Body of pancreas (tissue), 4 donors: ENCODE measurements at places on chromosomes 4 and X. TPM values are rescaled to one million over a fixed set of nuclear protein-coding genes. Genes with fewer than 3 reads are reported as not detected.

- no peak for DNase-seq
Observed at GRCh38 chr4:98745366-98745765, 87.0 kb upstream of the TSPAN5 start.

The TEX13C gene
- not detected for total RNA-seq

DNA sequence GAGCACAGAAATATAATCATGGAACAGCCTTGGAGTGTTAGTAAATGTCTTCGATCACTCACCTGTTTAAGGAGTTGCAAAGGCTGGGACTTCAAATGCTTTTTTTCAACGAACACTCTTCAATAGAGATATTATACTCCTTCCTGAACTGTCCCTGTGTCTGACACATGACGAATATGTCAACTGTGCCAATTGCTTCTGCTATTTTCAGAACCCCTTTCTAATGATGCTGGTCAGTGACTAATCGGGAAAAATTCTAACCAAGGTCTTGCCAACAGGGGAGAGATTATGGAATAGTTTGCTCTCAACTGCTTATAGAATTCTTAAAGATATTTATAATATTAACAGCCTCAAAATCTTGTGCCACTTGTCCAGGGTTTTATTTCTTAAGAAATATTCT lies 8.5 kb upstream of the KLHL34 start:
- DNase-seq, result no peak

The EXOC1L gene
- total RNA-seq, result not detected

The IDS gene
- 49.4 TPM for total RNA-seq

DNA sequence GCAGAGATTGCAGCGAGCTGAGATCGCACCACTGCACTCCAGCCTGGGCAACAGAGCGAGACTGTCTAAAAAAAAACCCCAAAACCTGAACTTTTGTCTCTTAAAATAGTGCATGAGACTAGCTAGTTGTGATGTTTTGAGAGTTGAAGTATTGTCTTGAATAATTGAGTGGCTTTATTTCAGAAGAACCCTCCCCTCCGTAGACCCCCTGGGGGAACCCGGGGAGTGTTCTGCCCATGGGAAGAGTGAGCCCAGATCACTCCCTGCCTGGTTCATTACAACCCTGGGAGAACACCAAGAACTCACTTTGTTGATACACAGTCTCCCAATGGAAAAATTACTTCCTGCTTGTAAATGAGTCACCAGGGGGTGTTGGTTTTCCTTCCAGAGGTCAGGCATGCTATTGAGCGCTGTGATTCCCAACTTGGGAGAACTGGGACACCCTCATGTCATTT lies 65.3 kb upstream of the SHISA3 start:
- no peak for DNase-seq

The RPGR gene
- total RNA-seq, result 14.8 TPM

DNA sequence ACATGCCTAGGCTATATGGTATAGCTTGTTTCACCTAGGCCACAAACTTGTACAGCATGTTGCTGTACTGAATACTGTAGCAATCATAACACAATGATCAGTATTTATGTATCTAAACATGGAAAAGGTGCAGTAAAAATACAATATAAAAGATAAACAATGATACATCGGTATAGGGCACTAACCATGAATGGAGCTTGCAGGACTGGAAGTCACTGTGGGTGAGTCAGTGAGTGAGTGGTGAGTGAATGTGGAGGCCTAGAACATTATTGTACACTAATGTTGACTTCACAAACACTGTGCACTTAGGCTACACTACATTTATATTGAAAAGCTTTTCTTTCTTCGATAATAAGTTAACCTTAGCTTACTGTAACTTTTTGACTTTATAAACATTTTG lies 45.6 kb upstream of the ANK2 start:
- no peak for DNase-seq

The GAB3 gene
- 3.4 TPM for total RNA-seq

DNA sequence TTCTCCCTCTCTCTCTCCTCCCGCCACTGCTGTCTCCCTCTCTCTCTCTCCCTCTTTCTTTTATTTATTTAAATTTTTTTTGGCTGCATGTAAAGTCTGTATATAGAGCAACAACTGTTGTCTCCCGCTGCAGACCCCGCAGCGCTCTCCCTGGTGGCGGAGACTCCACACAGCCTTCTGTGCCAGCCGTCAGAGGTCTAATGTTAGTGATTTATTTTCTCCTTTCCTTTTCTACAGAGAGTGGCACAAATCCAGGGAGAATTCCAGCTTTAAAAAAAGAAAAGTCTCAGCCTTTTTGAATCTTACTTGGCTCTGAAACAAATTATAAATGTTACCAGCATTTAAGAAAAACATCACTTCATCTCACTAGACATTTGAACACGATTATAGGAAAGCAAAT lies 106.2 kb downstream of the FAM9B start:
- DNase-seq, result no peak

GRCh38 chrX:150365051-150365989 lies 2.2 kb downstream of the MAMLD1 start:
- peak; percentile 71 for DNase-seq

- DNase-seq, result peak; percentile 5
Observed at GRCh38 chrX:19886883-19887531, 393 bp downstream of the SH3KBP1 start.

DNA sequence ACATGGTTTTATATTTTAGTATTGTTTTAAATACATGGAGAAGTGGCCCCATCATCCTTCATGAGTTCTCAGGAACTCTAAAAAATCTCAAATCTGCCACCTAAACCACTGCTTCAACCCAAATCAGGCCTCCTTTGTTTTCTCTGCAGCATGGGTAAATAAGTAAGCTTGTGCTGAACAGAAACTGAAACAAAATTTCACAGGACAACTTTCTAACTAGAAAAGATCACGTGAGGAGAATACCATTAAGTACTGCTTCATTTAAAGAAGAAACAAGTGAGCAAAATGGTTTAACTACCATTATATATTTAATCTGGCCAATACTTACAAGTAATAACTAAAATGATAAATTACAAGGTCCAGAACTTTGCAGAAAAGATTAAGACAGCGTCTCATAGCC lies 2.5 kb downstream of the ARAP2 start:
- no peak for DNase-seq

The DRP2 gene
- total RNA-seq, result not detected

DNA sequence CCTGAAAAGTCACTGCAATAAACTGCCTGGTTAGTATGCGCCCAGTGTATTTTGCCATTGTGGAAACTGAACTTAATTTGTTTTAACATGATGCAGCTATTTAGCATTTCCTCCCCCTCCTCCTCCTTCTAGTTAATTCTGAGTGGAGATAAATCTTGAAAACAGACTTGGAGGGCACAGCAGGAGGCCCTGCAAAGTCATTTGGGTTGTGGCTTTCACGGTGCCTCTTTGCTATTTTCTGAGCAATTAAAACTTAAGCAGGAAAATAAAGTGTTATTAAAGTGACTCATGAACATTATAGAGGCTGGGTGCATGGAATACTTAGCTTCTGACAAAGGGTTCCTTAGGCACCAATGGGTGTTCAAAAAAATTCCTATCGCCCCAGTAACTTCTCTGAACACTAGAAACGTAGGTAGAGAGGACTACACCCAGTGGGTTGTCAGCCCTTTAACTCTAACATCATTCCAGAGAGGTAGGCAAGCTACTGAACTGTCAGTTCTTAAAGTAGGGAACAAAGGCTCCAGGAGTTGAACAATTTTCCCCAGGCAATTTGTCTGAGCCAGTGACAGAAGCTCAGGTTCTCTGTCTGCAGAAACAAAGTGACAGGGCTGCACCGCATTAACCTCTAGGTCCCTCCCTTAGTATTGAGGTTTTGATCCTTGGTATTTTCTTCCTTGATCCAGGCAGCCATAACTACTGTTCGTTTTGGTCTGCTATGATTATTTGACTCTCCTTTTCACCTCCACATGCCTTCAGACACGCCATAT lies 158.3 kb upstream of the KIT start:
- no peak for DNase-seq

- DNase-seq, result no peak
Observed at GRCh38 chr4:37644962-37645361, 41.2 kb downstream of the RELL1 start.

DNA sequence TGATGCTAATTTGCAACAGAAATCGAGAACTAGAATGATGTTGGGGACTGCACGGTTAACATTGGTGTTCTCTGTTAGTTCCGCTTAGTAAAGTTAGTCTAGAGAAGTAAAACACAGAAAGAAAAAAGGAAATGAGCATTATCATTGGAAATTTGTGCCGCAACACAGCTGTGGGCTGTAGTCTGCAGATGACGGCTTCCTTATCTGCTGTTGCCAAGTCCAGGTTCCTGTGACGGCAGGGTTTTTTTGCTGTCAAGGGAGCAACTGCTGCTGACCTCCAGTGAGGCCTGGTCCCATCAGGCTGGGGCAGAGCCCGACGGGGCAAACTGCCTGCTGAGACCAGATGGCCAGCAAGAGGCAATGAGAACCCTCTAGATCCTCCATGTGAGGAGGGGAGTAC lies 38.9 kb upstream of the PHEX start:
- DNase-seq, result peak; percentile 48
